ENCODE measurements at places on chromosomes 6 and 20.

DNA sequence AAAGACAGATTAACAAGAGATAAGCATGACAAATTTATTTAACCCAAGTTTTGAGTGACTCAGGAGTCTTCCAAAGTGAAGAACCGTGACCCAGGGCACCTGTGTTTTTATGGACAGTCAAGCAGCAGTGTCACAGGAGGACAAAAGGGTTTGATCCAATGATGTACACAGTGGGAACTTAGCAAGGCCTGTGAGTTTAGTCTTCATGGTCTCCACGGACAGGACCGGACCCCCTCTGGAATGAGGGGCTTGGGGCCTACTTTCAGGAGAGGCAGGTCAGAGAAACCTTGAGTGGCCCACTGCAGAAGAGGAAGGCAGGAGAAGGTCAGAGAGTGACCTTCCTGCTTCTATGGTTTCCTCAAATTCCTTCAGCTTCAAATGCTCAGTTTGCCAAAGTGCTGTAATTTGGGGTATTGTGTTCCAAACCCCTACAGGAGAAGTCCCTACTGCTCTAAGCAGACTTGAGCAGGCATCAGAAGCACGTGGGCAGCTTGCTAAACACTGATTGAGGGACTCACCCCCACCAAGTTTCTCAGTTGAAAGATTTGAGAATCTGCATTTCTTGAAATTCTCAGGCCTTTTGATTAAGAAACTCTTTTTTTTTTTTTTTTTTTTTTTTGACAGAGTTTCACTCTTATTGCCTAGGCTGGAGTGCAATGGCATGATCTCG is 26.4 kb upstream of the ZMYND8 start:
- DNase-seq: no peak

GRCh38 chr6:18795726-18796125 is 408.6 kb downstream of the RNF144B start:
- DNase-seq: no peak

GRCh38 chr20:63937596-63937995 is 18.6 kb downstream of the UCKL1 start:
- no peak for DNase-seq

GRCh38 chr6:31922942-31923341 is 4.6 kb upstream of the C2 start:
- DNase-seq: no peak

GRCh38 chr20:3932681-3933080 is 43.5 kb downstream of the PANK2 start:
- DNase-seq: peak; percentile 12

GRCh38 chr6:4270001-4270400 is 134.6 kb upstream of the ECI2 start:
- no peak for DNase-seq

- no peak for DNase-seq
Measured at GRCh38 chr6:57195457-57195856, 23.3 kb downstream of the BAG2 start.

GRCh38 chr6:126034656-126035055 is 48.3 kb downstream of the TRMT11 start:
- no peak for DNase-seq

GRCh38 chr6:41488433-41489119 is 57.6 kb upstream of the FOXP4 start:
- no peak for DNase-seq

- DNase-seq: no peak
Measured at GRCh38 chr20:34921436-34921835, 34.2 kb downstream of the GSS start.

- DNase-seq: no peak
Measured at GRCh38 chr6:68677058-68677457, 42.0 kb downstream of the ADGRB3 start.

- DNase-seq: no peak
Measured at GRCh38 chr6:101741474-101742171, 348.1 kb downstream of the GRIK2 start.

DNA sequence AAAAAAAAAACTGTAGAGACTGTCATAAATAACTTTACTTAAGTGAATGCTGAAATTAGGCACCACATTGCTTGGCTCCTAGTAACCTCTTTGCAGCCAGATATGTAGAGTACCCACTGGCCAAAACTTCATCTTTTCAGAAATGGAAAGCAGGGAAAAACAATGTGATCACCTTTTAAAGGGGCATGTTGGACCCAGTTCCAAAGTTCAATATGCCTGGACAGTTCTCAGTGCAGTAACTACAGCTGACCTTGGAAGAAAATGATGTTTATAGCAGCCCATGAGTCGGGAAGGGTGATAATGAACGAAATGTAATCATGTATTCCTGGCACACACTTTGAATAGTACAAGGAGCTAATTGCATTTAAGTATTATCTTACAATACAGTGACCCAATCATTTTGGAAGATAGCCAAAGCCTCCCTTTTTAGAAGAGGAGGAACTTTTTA is 93.6 kb upstream of the TAB2 start:
- no peak for DNase-seq

DNA sequence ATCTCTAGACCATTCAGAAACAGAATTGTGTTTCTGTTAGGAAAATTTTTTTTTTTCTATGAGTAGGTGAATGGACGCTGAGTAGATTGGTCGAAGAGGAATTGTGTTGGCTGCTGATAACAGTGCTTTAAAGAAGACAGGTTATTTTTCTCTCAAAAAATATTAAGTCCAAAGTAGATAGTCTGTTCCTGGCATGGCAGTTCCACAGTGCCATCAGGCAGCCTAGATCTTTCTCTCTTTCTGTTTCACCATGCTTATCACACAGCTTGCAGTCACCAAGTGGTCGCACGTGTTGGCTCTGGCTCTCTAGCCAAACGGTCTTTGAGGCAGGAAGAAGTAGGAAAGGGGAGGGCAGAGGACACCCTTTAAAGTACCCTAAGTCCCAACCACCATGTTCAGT is 22.4 kb upstream of the SERINC3 start:
- no peak for DNase-seq

- DNase-seq: no peak
Measured at GRCh38 chr6:37371154-37372083, 17.6 kb downstream of the RNF8 start.

All from central memory CD4-positive, alpha-beta T cell (primary cell).